Stimulated activated CD8-positive, alpha-beta memory T cell treated with anti-CD3 and anti-CD28 coated beads, Interleukin-2, amount 100 ng/mL, for 1 hour (primary cell): ENCODE measurements at places on chromosomes 5 and 9.

- DNase-seq, result no peak
These were observed 46.0 kb upstream of the SRFBP1 start for GRCh38 chr5:121915765-121916164.

GRCh38 chr5:144191998-144192397 is 21.3 kb downstream of the KCTD16 start:
- no peak for DNase-seq

DNA sequence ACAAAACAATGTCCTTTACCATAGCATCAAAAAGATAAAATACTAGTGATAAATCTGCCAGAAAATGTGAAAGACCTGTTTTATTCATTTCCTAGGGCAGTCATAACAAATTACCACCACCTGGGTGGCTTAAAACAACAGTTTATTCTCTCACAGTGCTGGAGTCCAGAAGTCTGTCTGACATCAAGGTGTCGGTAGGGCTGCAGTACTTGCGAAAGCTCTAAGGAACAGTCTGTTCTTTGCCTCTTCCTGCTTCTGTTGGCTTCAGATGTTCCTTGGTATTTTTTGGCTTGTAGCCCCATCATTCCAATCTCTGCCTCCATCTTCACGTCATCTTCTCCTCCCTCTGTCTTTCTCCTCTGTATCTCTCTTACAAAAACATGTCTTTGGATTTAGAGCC is 51.0 kb downstream of the PTPDC1 start:
- no peak for DNase-seq

DNA sequence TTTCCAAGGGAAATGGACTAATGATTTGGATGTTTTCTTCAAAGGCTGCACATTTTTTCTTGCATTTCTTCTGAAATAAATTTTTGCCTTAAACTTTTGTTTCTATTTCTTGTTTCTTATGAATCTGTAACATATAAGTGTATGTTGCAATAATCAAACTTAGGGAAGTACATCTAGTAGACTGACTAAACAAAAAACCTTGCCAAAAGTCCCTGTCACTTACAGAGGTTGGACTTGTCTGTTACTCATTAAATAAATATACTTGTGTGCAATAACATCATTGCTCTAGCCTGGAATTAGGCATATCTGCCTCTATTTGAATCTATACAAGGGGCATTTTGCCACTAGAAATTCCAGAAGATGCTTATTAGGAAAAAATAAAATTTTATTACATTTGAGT is 56.6 kb downstream of the C6 start:
- no peak for DNase-seq

- DNase-seq, result no peak
These were observed 185.7 kb downstream of the PBX3 start for GRCh38 chr9:125932746-125933455.

DNA sequence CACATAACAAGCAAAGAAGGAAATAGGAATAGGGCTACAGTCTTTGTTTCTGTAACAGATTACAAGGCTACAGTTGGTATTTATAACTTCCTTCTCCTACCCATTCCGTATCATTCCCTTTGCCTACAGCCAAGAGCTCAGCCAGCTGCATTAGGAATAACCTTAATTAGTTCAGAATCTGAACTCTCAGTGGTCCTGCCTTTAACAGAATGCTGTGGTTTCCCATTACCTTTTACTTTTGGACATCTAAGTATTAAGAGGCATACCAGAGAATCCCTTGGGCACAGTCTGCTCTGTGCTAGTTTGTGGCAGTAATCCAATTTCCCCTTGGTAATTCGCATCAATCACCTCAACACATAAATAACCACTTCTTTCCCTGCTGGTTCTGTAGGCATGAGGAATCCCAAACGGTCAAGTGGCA is 44.2 kb downstream of the PKD2L2 start:
- DNase-seq, result no peak

- no peak for DNase-seq
These were observed 67.0 kb upstream of the SPOCK1 start for GRCh38 chr5:137566118-137566541.

- DNase-seq, result no peak
These were observed 30.9 kb upstream of the SLC46A2 start for GRCh38 chr9:112921549-112921948.

DNA sequence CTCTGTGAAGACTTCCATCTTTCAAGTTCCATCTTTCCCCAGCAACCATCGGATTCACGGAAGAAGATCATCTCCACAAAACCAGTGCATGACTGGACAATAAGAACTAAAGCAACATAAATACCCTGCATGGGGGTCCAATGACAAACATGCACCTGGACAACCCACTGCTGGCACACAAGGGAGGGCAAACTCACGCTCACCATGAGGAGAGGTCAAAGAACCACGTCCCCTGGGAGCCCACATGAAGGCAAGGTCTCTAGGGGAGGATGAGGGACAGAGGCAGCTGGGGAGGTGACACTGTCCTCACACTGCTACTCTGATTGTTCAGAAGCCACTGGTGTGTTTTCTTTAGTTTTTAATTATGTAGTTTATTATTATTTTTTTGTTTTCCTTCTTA is 190.8 kb downstream of the MED10 start:
- no peak for DNase-seq

- DNase-seq, result no peak
These were observed 38.2 kb downstream of the MRPL36 start for GRCh38 chr5:1761453-1761755.

DNA sequence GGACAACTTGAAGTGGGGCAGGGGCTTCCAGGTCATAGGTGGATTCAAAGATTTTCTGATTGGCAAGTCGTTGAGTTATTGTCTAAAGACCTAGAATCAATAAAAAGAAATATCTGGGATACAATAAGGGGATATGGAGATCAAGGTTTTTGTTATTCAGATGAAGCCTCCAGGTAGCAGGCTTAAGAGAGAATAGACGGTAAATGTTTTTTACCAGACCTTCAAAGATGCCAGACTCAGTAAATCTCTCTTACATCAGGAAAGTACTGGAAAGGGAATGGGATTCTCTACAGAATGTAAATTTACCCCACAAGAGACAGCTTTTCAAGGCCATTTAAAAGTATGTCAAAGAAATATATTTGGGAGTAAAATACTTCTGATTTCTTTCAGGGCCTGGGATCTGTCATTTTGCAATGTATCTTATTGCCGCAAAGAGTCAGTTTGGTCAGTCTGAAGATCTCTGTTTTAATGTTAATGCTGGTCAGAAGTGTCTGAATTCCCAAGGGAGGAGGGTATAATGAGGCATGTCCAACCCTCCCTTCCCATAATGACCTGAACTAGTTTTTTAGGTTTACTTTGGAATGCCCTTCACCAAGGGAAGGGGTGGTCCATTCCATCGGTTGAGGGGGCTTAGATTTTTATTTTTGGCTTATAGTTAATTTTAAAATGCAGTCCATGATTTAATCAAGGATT is 13.6 kb upstream of the LYSMD3 start:
- DNase-seq, result no peak

GRCh38 chr9:95733741-95734666 is 141.5 kb upstream of the ERCC6L2 start:
- no peak for DNase-seq

DNA sequence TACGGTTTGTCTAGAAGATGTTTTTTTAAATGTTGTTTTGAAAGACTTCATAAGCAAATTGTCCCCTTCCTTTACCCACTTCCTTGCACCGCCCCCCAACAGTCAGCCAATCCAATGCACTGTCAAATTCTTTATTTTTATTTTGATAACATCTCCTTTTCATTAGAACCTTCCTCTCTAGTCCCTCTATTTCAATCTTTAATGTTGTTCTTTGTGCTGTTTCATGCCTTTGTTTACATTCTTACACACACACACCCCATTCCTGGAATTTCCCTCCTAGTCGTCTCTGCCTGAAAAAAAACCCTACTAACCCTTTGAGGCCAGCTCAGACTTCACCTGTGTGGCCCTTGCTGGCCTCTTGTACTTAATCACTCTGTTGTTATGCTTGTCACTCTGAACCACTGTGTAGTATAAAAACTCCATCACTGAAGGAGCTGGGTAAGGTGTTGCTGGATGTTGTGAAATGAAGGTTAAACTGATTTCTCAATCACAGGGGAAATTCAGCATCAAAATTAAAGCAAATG is 133.4 kb downstream of the UGCG start:
- no peak for DNase-seq

DNA sequence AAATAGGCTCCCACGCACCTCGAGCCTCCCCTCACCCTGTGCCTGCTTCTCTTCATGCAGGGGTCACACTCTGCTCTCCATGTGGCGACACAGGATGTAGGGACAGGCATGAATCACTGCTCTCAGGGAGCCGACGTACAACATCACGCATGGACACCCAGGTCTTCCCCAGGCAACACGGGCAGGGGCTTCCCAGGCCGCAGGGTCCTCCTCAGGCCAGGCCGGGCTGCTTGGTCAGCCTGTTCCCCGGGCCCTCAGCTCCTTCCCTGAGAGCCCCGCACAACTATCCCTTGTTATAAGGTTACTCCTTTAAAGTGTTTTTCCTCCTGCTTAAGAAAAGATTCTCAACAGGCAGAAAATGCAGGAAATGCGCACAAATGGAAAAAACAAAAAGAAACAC is 1.1 kb downstream of the SLC6A18 start:
- no peak for DNase-seq

DNA sequence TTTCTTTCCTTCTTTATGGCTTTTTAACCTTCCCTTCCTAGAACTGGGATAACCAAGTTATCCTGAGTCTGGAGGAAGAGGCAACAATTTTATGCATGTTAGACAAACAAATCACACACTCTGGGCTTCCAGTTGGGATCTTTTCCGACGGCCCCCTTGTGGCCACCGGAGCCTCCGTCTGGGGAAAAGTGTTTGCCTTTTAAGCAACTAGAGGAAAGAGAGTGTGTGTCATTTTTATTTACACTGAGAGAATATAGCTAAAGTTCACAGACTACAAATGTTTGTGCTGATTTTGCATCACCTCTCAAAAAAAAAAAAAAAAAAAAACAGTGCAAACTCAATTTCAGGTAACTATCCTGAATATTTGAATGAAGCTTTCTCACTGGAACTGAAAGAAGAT is 126.2 kb downstream of the SEMA6A start:
- DNase-seq, result no peak

DNA sequence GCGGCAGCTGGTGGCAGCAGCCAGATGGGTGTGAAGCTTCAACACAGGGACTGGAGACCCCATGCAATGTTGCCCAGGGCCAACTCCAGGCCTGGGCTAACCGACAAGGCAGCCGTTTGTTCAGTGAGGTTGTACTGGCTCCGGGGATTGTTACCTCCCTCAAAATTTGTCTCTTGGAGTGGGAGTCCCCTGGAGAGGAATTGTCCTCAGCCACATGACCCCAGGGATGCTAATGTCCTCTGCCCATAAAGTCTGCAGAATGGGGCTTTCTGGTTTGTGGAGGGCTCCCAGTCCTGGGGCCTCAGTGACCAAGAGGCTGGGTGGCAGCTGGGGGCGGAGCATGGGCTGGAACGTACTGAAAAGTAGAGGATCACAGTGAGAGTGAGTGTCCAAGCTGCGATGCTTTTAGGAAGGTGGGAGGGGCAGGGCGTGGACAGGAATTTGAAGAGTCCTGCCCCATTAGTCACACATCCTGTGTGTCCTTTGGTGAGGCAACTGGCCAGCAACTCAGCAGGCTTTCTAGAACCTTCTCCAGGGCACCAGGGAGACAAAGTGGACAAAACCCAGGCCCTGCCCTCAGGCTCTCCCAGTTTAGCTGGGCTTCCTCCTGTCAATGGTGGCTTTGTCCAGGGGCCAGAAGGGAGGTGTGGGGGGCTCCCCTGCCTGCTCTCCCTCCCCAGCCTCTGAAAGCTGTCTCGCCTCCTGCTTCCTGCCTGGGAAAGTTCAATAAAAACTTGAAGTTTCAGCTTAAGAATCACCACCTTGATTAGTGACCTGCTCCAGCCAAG is 114.0 kb downstream of the NSG2 start:
- no peak for DNase-seq
